Activated gamma-delta T cell treated with anti-CD3 and anti-CD28 coated beads, Interleukin-2, amount 50 U/mL, for 16 hours (primary cell): ENCODE measurements at places on chromosomes 1 and 21.
A peak's percentile ranks its signal among the peaks of the same experiment; 100 is the strongest.

GRCh38 chr1:51644533-51645197, 27.8 kb downstream of the OSBPL9 start:
- no peak for DNase-seq

- DNase-seq = no peak
These were observed 11.6 kb upstream of the FAM20B start for GRCh38 chr1:179014123-179014522.

DNA sequence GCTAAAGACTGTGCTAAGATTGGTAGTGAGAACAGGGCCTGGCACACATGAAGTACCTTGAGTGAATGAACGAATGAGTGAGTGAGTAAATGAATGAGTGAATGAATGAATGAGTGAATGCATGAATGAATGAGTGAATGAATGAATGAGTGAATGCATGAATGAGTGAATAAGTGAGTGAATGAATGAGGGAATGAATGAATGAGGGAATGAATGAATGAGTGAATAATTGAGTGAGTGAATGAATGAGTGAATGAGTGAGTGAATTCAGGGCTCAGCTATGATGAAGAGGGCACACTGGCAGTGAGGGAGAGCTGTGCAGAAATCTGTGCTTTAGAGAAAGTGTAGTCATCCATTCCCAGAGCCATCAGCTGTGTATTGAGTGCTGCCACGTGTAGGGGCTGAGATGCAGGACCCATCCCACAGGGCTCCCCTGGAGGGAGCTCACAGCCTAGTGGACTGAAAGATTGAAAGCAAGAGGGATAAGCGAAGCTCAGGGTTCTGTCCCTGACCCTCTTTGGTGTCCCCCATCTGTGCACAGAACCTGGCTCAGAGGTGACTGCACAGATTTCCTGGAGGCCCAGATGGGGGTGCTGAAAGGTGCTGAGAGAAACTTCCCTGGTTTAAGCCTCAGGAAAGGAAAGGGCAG, 217.9 kb upstream of the VAMP3 start:
- no peak for DNase-seq

- DNase-seq = no peak
These were observed 377.2 kb downstream of the PLPP3 start for GRCh38 chr1:56202186-56202585.

- no peak for DNase-seq
These were observed 364.7 kb downstream of the PCP4 start for GRCh38 chr21:40231979-40232378.

DNA sequence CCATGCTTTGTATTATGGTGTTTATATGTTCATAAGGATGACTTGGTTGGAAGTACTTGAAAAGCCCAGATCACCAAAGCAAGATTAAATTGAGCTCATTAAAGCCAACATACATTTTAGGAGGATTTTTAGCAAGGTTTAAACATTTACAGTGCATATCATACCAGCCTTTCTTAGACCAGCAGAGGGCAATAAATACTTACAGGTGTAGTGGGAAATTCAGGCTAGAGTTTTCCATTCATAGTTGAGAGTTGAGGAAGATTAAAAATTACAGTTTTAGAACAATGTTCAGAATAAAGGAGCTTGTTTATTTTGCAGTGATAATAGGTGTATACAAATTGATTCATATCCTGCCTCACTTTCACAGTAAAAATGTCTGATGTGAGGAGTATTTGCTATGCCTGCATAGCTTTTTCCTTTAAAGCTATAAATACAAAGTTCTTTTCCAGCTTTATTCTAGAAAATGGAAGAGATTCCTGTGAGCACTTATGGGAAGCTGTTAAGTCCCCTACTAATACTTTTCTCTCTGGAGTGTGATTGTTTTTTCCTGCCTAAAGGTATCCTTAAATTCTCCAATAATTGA, 35.3 kb downstream of the DTL start:
- no peak for DNase-seq

DNA sequence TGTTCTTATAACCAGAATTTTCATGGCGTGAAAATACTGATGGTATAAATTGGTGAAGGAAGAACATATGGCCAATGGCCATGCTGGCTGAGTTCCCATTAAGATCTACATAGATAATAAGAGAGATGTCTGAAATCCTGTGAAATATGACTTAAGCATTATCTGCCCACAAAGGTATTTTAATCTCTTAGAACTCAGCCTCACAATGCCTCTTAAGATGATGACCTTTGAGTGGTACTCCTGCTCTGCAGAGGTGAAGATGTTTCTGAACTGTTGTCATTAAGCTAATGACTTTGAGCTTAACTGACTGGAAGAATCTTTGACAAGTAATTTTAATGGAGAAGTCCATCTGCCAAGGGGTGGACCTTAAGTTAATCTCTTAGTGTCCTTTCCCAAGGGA, 148.7 kb downstream of the ZNF326 start:
- DNase-seq = no peak

DNA sequence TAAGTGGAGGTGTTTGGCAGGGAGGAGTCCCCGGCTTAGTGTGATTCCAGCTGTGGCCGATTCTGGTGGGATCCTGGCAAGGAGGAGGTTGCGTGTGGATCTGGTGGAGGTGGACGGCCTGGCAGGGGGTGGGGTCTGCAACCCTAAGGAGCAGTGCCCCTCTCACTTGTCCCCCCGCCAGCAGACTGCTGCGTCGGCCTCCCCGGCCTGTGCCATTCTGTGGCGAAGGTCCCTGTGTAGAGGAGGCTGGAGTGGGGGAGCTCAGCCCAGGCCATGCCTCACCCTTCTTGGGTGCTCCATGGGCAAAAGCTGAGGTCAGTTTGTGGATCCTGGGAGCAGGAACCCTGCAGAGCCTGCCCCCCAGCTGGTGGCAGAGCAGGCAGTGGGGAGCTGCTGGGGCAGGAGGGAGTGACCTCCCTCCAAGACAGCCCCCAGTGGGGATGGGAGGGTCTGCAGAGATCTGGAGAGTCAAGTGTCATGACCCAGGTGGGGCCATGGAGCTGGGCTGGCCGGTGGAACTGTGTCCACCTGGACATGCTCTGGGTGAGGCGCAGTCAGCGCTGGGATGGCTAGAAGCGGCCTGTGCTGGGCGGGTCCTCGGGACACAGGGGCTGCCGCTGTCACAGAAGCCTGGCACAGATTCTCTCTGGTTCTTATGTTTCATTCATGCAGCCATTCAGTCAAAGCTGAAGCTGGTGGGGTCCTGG, 5.3 kb downstream of the MIB2 start:
- no peak for DNase-seq

DNA sequence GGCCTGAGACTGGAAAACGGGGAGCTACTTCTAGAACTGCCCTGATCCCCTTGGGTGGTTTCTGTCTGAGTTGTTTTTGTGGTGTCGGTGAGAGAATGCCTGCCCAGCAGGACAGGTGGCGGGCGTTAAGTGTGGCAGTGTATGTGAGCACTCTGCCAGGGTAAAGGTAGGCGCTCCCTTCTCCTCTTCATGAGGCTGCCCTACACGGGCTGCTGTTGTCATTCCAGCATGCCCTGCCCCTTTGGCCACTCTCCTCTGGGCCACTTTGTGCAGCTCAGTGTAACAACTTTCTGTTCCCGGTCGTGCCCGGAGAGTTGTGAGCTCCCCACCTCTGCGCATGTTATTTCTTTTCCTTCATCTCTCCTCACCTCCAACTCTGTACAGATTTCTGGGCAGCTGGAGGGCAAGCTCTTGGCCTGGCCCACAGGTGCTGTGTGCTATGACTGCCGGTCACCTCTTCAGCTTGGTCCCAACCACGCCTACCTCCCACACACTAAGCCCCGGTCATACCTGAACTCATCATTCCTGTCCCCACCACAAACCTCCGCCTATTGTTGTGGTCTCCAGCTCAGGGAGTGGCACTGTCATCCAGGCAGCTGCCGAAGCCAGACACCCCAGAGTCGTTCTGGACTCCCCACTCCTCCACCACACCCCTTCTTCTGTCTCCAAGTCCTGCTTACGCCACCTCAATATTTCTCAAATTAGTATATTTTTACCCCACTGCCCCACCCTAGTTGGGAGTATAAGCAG, 69.0 kb downstream of the GADD45A start:
- no peak for DNase-seq

DNA sequence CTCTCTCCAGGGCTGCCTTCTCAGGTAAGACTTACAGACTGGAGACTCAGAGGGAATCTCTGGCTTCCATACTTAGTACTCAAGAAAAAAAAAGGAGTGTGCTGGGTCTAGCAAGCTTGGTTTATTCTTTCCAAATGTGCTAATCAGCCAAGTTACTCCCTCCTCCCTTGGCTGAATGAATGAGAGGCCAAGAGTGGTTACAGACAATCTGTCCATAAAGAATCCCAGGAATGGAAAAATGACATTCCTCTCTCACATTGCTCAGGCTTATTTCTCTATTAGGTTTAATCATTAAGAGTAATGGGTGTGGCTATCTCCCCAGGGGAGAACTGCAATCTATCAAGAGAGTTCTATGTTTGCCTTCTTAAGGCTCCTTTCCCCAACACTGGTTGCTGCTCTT, 547.3 kb upstream of the PLXNA2 start:
- no peak for DNase-seq

GRCh38 chr1:22861764-22862440, 110.8 kb downstream of the LACTBL1 start:
- DNase-seq = no peak

GRCh38 chr1:230328342-230329015, 97.7 kb downstream of the PGBD5 start:
- DNase-seq = no peak

DNA sequence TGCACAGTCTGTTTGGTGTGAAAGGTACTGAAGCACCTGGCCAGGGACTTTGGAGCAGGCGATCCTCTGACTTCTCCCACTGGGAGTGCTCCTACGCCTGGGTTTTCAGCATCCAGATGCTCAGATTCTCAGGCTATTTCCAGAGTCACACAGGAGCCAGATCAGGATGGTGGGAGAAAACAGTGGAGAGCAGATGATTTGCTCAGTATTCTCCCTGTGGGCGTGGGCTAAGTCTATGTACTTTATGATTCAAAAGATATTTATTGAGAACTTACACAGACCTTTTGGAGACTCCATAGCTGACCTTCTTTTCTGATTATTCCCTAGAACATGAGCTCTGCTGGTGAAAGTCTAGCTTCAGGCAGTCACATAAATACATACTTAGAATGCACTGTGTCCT, 134.6 kb downstream of the TENT5C start:
- no peak for DNase-seq

GRCh38 chr1:153362187-153362775, 4.6 kb downstream of the S100A9 start:
- no peak for DNase-seq

DNA sequence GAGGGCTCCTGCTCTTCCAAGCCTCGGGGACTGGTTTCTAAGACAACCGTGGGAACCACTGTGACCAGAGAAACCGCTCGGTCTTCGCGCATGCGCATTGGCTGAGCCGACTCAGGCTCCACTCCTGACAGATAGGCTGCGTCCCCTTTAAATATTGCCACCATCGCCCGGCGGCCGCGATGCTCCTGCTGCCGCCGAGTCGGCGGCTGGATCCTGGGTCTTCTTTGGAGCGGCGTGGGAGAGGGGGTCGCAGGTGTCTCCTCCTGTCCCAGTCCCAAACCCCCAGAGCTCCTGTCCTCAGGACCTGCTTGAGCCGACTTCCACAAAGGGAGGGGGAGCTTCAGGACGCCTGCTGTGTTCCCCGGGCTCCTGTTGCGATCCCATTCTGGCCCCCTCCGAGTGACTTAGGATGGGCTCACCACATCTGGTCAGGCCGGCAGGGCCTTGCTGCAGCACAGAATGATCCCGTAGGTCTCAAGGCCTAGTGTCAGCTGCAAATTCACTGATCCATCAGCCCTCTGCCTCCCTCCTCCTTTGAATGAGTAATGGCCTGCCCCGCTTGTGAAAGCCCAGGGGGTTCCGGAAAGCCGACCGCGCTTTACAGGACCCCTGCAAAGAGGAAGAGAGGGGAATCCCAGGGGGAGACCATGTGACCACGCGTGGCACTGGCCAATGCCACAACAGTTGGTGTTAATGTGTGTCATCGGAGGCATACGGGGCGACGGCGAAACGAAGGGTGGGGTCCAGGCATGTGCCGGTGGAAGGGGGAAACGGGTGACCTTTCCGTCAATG, 683.2 kb upstream of the TPTE start:
- no peak for DNase-seq

GRCh38 chr1:60974524-60975372, 107.6 kb upstream of the NFIA start:
- no peak for DNase-seq

DNA sequence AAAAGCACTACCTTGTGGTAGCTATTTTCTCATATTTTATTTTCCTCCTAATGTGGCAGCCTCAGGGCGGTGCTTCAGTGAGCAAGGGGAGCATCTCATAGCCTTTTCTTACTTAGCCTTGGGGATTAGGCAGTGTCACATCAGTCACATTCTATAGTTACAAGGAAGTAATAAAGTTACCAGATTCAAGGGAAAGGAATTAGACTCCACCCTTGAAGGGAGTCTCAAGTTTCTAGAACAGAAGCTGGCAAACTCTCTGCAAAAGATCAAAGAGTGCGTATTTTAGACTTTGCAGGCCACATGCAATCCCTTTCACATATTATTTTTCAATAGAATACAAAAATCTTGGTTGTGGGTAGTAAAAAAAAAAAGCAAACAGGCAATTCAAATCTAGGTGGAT, 350.4 kb downstream of the AMY1C start:
- DNase-seq = no peak

- DNase-seq = peak; percentile 44
These were observed 43.0 kb downstream of the GALNT2 start for GRCh38 chr1:230109895-230110667.

GRCh38 chr1:143611159-143611558, 360.6 kb downstream of the FAM72C start:
- no peak for DNase-seq

GRCh38 chr1:155002464-155003226, at the start of gene ZBTB7B:
ZBTB7B (plus strand) TSS chr1:155002802; CDS start chr1:155014661, 11,859 bp downstream.
- DNase-seq = no peak

GRCh38 chr21:35987475-35987874, 72.9 kb downstream of the SETD4 start:
- DNase-seq = no peak

GRCh38 chr1:225447650-225448089, 19.8 kb upstream of the LBR start:
- no peak for DNase-seq

DNA sequence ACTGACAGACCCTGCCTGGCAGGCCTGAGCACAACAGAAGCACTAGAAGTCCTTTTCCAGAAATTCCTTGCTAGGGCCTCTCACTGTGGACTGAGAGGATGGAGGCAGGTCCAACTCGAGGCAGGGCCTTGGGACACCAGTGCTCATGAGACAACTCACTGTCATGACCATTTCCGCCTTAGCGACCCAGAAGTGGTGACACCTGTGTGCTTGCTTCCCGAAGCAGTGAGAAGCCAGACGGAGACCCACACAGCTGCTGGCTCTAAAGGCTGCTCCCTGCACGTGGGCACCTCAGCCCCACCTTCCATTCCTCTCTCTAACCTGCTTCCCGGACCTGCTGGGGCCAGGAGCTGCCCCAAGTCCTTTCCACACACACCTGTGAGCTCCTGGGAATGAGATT, 33.0 kb downstream of the KCNC4 start:
- DNase-seq = no peak
